ENCODE measurements at places on chromosomes 7 and 10. TPM values are rescaled to one million over a fixed set of nuclear protein-coding genes. Genes with fewer than 3 reads are reported as not detected.

The GPNMB gene
- total RNA-seq: 2.7 TPM

The SLC35G1 gene
- 8.8 TPM for total RNA-seq

The PLAC9 gene
- total RNA-seq: not detected

The PON1 gene
- total RNA-seq: 0.94 TPM

The TBX20 gene
- 2.1 TPM for total RNA-seq

Data from A549 treated with CORT108297 at 1 μM for 4 hours (cell line).